ENCODE measurements at places on chromosomes 5 and 9.
A peak's percentile ranks its signal among the peaks of the same experiment; 100 is the strongest.

DNA sequence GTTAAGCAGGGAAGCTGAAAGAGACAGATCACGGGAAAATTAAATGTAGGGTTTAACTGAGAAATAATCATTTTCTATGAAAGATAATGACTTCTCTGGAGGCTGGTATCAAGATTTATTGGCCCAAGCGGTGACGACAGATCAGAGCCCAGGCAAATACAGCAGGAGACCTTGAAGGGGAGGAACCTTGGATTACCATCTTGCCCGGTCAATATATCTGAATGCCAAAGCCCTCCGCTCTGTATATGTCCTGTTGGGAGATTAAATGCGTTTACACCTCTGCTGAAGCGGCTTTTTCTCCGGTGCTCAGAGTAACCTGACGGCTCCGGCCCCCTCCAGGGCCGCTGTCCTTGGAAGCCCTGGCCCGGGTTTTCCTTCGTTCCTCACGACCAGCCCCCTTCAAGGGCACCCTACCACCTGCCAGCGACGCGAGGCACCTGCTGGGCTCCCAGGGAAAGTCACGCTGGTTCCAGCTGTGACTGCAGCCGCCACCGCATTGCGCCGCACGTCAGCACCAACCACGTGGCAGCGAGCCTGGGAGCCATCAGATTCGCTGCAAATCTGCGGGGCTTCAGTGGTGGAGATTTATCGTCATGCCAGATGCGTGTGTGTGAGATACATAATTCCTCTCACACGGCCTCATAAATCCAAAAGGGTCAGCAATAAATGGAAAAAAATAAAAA is 4.4 kb upstream of the QSOX2 start:
- no peak for DNase-seq

GRCh38 chr5:32618962-32619361 is 33.6 kb downstream of the SUB1 start:
- no peak for DNase-seq

GRCh38 chr9:17120203-17120602 is 14.6 kb upstream of the CNTLN start:
- no peak for DNase-seq

DNA sequence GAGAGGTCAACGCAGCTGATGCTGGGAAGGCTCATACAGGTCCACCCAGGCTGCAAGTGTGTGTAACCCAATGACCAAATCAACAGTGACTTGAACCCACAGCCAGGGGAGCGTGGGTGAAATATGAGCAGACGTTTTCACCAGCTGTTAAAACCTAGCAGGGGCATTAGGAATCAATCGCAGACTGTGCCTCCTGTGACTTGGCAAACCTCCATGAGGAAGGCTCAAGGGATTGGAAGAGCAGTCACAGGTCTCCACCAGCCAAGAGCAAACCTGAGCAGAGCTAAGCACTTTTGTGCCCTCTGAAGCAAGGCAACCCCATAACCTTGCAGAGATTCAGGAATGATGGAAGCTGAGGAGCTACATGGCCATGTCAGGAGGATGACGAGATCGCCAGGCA is 25.5 kb downstream of the INSYN2B start:
- DNase-seq = no peak

GRCh38 chr9:10436756-10437155 is 176.0 kb downstream of the PTPRD start:
- DNase-seq = no peak

- DNase-seq = no peak
These were observed 36.2 kb downstream of the MOCS2 start for GRCh38 chr5:53073348-53073747.

DNA sequence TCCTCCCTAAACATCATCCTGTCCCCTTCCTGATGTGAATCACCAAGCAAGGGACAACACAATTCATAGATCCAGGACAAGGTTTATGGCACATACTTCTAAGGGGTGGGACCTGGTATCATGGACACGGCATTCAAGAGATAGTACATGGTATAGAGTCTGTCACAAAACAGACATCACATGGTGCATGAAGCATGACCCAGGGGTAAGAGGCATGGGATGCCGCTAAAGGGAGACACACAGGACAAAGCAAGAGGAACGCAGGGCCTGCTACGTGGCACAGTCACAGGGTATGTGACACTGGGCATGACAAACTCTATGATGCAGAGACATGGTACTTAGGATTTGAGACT is 20.7 kb downstream of the GSN start:
- no peak for DNase-seq

DNA sequence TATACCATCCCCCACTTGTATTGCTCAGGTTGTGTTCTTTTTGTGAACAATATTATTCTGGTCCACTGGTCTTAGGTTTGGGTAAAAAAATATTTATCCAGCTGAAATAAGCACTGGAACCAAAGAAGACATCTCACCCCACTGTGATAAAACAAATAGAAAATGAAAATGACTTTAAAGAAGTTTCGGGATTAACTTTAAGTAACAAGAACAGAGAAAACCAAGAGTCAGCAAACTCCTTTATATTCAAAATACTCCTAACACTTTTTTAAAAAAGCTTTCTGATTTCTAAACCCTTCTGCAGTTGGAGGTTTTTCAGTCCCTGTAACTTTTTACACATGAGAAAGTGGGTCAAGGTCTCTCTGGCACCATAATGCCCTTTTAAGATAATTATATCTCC is 273.9 kb upstream of the CDH10 start:
- DNase-seq = no peak

- no peak for DNase-seq
These were observed 26.8 kb downstream of the ZNF346 start for GRCh38 chr5:177049285-177049684.

DNA sequence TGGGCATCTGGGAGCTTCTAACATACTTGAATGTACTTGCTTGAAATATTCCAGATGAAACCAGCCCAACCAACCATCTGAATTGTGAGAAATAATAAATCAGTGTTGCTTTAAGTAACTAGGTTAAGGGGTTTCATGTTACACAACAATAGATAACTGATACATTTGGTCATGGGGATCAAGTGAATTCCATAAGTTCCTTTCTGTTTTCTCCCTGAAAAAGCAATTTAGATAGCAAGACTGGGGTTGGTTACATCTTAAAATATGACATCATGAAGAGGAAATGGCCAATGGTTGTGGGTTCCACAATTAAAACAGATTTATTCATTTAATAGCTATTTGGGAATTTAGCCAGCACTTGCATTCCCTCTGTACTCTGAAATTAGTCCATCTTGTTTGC is 559.7 kb downstream of the TLR4 start:
- DNase-seq = no peak

GRCh38 chr9:94961870-94962269 is 235.4 kb downstream of the AOPEP start:
- DNase-seq = no peak

- DNase-seq = no peak
These were observed 111.4 kb downstream of the ENC1 start for GRCh38 chr5:74529101-74529500.

- no peak for DNase-seq
These were observed 142.8 kb upstream of the PDE4D start for GRCh38 chr5:60036192-60036938.

- no peak for DNase-seq
These were observed 3.0 kb downstream of the C8G start for GRCh38 chr9:136947955-136948510.

GRCh38 chr9:77038281-77039036 is 19.0 kb downstream of the FOXB2 start:
- DNase-seq = no peak

DNA sequence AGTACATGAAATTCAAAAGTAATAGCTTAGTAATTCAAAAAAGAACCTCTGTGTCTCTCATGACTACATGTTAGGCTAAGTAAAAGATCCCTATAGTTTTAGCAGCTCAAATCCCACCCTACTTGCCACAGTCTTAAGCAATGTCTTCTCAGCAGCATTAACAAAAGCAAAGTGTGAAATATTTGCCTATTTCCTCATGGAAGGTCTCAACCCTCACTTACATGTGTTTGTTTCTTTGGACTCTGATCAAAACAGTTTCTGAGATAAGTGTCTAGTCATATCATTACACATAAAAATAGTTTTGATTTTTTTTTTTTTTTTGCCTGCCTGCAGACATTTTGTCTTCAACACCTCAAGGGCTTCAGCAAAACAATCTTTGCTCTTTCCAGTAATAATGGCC is 310.5 kb downstream of the CETN3 start:
- DNase-seq = no peak

GRCh38 chr5:32232441-32233219 is 58.5 kb upstream of the GOLPH3 start:
- DNase-seq = peak; percentile 63

DNA sequence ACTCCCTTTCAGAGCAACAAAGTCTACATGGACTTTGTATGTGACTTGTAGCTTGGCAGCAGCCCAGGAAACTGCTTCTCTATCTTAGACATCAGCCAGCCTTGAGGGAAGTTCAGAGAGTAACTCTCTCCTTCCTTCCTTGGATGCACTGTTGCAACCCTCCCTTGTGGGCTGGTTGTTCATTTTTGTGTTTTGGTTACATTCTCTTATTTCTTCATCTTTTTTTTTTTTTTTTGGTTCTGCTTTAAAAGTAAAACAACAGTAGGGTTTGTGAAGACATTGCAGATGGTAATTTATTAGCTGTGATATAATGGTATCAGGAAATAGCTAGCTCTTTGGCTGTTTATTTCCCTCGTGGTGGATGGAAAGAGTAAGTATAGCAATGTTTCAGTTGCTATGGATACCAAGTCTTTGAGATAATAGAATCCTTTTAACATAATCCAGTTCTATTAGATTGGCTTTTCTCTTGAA is 97.9 kb upstream of the MAMDC2 start:
- DNase-seq = no peak
